Activated T-cell treated with anti-CD3 and anti-CD28 coated beads for 48 hours (primary cell): ENCODE measurements at places on chromosomes 1 and 21.
A peak's percentile ranks its signal among the peaks of the same experiment; 100 is the strongest.

- DNase-seq: no peak
These were observed 72.4 kb downstream of the ATP5PO start for GRCh38 chr21:33843216-33843615.

GRCh38 chr1:239139801-239140200 is 246.6 kb upstream of the CHRM3 start:
- no peak for DNase-seq

DNA sequence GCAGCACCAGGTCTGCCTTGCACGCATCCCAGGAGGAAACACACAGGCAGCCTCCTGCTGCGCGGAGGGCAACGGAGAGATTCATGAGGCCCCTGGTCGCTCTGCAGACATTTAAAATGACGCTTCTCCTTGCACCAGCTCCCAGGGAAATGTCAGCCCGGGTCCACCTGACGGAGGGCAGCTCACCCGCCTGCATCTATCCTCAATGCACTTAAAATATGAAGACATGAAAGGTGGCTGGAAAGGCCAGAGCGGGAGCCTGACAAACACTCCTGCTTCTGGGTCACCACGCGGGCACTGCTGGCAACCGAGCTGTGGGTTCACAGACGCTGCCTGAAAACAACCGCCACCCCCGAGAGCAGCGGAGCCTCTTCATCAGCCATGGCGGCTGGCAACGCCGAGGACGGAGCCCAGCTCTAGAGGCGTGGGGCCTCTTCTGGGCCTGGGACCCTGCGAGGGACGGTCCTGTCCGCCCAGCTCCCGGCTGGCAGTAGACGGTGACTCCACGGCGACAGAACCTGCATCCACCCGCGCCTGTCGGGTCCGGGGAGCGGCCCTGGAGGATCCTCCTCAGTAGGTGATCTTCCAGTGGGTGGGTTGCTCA is 22.7 kb downstream of the POFUT2 start:
- no peak for DNase-seq

DNA sequence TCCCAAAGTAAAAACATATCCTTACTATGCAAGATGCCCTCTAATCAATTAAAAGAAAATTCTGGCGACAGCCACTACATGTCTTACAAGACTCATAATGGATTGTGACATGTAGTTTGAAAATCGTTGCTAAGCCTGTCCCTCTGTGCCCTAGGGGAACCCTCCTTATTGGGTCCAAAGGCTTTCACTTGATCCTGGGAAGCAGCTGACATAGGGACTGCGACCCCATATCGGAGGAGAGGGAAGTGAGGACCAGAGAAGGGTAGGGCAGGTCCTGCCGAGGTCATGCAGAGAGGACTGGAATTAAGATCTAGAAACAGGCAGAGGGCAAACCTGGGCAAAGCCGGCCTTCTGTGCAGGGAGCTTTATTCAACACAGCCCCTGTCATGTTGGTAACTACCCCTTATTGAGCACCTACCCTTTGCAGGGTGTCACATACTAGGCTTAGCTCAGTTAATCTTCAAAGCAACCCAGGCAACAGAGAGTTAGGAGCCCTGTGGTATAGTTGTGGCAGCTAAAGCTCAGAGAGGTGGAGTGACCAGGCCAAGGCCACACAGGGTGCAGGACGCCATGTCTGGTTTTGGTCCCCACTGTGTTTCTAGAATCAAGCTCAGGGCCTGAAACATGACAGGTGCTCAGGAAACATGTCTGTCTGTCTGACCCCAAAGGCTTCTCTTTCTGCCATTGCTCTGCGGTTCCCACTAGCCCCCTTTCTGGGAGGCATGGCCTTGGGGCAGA is 18.4 kb upstream of the IFNLR1 start:
- DNase-seq: no peak

DNA sequence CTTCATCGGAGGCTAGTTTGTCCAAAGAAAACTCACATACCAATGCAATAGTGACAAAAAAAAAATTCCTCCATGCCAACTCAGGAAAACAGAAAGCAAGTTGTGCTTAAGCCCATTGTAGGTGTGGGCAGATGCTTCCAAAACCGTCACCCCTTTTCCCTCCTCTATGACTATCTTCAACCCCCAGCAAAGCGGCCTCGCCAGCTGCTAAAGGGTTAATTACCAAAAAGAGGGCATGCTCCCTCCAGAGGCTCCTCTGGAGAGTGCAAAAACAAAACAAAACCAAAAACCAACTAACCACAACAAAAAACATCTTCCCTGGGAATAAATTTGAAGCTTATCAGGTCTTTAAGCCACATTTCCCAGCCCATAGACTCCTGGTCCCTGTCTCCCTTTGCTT is 1.2 kb downstream of the LMOD1 start:
- no peak for DNase-seq

DNA sequence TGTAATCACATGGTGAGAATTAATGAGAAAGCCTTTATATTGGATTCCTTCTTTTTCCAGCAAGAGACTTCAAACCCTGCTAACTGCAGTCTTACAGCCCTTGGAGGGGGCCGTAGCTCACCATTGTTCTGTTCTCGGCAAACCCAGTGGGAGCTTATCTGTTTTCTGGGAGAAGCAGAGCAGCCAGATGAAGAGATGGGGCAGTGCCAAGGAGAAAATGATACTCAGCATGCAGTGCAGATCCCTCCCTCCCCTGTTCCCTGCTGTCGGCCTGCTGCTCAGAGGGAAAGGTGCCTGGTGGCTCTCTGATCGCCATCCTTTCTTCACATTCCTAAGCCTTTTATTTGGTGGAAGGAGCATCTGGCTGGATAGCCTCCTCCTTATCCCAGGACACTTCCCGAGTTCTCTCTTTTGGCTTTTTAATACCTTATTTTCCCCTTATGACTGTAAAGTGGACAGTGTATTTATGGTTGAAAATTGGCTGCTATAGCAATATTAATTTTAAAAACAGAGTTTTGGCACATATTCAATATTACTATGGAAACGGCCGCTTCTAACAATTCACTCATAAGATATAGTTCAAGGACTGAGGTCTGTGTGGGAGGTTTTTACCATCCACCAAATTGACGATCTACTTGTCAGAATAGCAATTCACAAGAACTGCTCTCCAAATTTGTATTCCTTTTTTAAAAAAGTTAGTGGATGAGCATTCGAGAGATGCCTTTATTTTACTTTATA is 203.4 kb downstream of the CRB1 start:
- DNase-seq: no peak

DNA sequence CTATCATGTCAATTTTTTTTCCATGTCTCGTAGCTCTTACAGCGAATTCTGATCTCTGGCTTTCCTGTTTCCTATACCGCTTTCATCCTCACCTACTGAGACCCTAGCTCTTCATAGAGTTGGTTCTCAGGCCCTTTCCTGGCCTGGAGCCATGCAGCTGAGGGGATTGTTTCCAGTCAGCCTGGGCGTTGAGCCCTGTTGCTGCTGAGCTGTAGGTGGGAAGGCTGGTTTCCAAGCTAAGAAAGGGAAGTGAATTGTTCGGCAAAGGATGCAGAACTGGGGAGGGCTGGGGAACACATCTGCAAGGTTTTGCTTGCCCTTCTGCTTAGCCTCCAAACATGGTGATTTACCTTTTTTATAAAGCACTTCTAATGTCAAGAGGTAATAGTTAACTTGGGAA is 41.5 kb downstream of the SPATA46 start:
- DNase-seq: no peak

- DNase-seq: no peak
These were observed 69.9 kb upstream of the MARK1 start for GRCh38 chr1:220457957-220458609.

DNA sequence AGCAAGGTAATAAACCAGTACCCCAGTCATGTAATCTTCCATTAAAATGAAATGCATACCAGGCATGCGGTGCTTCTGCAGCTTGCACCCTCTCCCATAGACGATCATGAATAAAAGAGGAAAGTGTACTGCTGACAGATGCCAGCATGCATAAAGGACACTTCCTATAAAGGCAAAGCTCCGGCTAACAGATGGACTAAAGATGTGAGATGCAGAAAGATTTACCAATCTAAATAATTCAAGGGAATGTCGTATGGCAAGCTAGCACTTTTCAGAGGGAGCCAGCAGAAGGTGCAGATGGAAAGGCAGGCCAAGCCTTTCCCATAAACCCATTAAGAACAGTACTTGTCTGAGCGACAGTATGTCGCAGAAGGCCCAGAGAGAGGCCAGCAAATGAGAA is 542.0 kb downstream of the NUF2 start:
- no peak for DNase-seq

GRCh38 chr1:205235951-205236350 is 8.2 kb downstream of the TMCC2 start:
- no peak for DNase-seq

GRCh38 chr1:248856176-248856575 is 2.7 kb downstream of the ZNF692 start:
- no peak for DNase-seq

DNA sequence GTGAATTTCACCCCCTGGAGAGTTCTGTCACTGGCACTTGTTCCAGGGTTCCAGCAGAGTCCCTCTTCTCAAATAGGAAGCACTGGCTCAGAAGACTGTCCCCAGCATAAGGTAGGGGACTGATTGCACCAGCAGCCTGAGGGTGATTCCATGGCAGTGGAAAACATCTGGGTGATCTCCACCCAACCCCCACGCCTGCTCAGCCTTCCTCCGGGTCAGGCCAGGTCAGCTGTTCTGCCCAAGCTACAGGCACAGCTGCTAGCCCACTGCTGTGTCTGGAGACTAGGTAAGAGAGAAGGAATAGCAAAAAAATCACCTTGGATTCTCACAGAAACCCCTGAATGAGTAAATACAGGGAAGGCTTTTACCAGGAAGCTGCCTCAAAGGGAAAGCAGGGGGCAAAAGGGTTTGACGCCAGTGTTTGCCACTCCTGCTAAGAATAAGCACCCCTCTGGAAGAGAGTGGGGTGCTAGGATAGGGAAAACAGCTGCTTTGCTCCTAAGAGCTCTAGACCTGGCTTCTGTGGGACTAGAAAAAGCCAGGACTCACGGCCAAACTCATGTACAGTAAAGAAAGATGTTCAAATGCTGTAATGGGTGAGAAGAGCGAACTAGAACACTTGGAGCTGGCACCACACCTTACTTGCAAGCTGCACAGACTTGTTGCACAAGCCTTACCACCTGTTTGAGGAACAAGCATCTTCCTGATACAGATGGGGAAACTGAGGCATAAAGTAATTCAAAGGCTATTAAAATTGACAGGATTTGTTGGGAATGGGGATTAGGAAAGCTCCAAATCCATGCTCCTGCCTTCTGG is 1.0 kb upstream of the DENND2D start:
- no peak for DNase-seq

GRCh38 chr1:19078536-19078935 is 122.1 kb upstream of the IFFO2 start:
- no peak for DNase-seq

- no peak for DNase-seq
These were observed 33.2 kb upstream of the MAGOH start for GRCh38 chr1:53271446-53272090.

GRCh38 chr1:204523605-204524215 is 7.5 kb downstream of the MDM4 start:
- no peak for DNase-seq

DNA sequence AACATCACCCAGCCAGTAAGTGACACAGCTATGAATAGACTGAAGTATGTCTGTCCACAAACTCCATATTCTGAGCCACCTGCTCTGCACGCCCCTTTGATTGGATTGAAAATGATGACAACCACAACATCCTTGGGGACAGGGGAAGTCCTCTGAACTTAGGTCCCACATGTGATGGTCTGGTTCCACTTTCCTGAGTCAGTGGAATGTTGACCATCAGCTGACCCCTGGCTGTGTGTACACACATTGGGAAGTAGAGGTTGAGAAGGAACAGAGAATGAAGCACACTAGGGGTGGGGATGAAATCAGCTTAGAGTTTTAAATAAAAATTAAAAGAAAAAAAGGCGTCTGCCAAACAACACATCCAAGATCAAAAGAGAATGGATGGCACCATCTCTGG is 8.0 kb upstream of the DISP3 start:
- DNase-seq: no peak

- DNase-seq: no peak
These were observed 51.6 kb upstream of the MACF1 start for GRCh38 chr1:39152923-39153322.

- no peak for DNase-seq
These were observed 37.5 kb downstream of the CTNNBIP1 start for GRCh38 chr1:9872430-9873165.

DNA sequence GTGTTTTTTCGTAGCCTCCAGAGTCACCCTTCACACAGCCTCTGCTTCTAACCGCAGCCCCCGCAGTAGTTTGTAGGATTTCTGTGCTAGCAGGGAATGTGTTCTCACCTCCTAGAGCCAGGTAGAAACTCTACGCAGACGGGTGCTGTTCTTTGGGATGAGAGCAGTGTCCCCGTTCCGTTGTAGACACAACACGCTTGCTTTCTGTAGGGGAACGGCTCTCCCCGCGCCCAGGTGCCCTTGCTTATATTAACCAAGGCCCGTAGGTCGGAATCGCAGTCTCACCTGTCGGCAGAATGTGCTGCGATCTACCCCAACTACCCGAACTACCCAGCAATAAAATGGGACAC is 111.8 kb upstream of the NBPF11 start:
- DNase-seq: no peak

GRCh38 chr1:206734499-206735142 is 36.0 kb upstream of the IL19 start:
- DNase-seq: peak; percentile 68

DNA sequence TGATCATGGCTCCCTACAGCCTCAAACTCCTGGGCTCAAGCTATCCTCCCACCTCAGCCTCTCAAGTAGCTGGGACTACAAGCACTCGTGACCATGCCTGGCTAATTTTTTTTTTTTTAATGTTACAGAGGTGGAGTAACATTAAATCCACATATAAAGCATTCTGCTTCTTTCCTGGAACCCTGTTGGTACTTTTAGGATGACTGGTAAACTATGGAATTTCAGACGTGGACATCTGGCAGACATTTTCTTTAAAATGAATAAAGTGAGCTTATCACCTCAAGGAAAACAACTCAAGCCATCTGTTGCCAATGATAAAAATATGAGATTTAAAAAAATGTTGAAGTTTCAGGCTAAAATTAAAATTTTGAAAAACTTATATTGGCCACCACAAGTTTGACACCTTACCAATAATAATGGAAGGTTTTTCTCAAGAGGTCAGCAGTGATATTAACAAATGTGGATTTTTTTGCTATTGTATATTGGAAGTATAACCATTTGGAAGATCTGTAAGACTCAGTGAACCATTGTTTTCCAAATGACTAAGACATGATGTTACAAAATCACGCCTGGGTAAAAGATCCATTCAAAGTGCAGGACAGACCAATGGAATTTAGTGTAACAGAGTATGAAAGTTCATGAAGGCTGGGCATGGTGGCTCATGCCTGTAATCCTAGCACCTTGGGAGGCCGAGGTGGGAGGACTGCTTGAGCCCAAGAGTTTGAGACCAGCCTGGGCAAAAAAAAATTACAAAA is 52.7 kb upstream of the EIF4G3 start:
- DNase-seq: no peak
